ENCODE measurements at places on chromosomes 12 and 14. TPM values are rescaled to one million over a fixed set of nuclear protein-coding genes. Genes with fewer than 3 reads are reported as not detected.

EMP1 gene
- 33.1 TPM for polyA plus RNA-seq

SIX1 gene
- 21.4 TPM for polyA plus RNA-seq

FSCB gene
- polyA plus RNA-seq: not detected

ITGA7 gene
- polyA plus RNA-seq: 18.7 TPM

AP5M1 gene
- 13.2 TPM for polyA plus RNA-seq

Data from thymus (tissue), 14 donors.